ENCODE measurements at places on chromosomes 12 and 14. TPM values are rescaled to one million over a fixed set of nuclear protein-coding genes. Genes with fewer than 3 reads are reported as not detected.

DNA sequence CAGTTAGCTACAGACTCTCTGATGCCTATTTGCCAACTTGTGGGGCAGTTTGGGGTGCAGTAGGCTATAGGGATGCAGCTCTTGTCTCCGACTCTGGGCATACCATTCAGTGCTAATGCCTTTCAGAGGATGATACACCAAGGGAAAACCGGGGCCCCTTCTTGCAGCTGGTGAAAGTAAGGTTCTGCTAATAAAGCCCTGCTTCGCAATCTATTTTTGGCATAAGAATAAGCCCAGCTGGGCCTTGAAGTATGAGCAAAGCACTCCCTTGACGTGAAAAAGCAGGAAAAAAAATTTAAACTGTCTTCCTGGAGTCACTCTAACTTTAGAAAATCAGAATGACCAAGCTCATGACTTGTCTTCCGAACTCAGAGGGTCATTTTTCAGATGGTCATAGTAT lies 124.1 kb upstream of the RBM19 start:
- no peak for DNase-seq

GRCh38 chr12:52436000-52436827 lies 2.0 kb upstream of the KRT75 start:
- DNase-seq = peak; percentile 83

DNA sequence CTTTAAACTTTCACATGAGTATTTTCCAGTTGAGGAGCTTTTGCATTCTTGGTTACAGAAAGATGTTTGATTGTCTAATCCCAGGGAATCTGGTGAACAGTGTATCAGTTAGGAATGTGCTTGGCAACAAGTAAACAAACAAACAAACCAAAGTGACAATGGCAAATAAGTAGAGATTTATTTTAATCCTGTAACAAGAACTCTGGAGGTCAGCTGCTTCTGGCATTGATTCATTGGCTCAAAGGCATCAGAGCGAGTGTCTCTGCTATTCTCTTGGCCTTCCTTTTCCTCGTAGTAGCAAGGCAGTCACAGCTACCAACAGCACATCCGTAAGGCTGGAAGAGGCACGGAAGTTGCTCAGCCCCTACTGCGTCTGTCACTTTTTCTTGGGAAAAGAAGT lies 37.2 kb downstream of the CRADD start:
- DNase-seq = no peak

DNA sequence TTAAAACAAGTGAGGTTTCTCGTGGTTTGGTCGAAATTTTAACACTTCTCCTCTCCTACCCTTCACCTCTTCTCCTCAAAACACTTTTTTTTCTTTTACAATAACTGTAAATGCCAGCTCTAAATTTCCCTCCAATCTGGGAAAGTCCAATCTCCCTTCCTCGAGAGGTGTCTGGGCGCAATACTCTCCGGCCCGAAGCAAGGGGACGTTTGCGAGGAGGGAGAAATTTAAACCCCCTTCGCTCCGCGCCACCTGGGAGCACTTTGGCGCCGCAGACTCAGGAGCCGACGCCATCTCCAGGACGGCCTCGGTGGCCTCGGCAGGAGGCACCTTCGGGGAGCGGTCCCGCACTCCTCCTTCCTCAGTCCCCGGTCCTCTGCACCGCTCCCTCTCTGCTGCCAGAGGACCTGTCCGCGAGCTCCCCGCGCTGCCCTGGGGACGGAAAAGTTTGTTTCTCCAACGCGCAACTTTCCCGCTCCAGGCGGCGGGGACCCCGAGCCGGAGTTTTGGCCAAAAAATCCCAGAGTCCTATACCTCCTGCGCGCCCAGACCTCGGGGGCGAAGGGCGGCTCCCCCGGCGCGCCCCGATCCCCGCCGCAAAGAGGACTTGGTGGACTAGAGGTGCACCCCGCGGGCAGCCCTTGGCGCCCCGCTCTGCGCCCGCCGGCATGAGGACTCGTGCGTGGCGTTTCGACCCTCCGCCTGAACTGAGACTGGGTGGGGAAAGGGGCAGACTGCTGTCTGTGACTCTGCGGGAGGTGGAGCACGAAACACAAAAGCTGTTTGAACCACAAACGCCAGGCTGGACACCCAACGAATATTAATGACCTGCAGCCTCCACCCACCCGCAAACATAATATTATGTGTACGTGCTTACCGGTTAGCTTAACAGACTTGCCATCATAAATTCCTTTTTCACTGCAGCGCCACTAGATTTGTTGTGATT lies 95.2 kb upstream of the HMGA2 start:
- no peak for DNase-seq

DNA sequence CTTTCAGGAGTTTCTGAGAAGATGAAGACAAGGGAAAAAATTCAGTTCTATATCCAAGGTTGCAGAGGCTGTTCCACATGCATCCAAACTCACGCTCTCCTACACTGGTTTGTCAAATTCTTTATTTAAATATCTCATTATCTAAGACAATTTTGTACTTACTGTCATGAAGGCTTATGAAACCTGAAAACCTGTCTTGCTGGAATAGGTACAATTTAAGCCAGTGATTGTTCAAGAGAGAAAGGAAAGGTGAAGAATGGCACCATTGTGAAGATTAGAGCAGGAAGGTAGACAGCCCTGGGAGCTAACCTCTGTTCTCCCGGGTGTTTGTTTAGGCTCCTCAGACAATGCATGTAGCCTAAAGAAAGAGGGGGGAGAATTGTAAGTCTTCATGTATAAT lies 315.1 kb upstream of the PRKD1 start:
- DNase-seq = no peak

- DNase-seq = peak; percentile 98
Observed at GRCh38 chr14:73463411-73463810, 5.1 kb upstream of the NUMB start.

- peak; percentile 88 for DNase-seq
Observed at GRCh38 chr14:77094672-77095284, 3.3 kb upstream of the CIPC start.

Gene WNT1
- total RNA-seq = not detected

Gene MYF5
- total RNA-seq = not detected

Gene MORN3
- total RNA-seq = 0.52 TPM

Data from MCF 10A (cell line).